ENCODE measurements at places on chromosomes 6 and 20. TPM values are rescaled to one million over a fixed set of nuclear protein-coding genes. Genes with fewer than 3 reads are reported as not detected.
A peak's percentile ranks its signal among the peaks of the same experiment; 100 is the strongest.

DNA sequence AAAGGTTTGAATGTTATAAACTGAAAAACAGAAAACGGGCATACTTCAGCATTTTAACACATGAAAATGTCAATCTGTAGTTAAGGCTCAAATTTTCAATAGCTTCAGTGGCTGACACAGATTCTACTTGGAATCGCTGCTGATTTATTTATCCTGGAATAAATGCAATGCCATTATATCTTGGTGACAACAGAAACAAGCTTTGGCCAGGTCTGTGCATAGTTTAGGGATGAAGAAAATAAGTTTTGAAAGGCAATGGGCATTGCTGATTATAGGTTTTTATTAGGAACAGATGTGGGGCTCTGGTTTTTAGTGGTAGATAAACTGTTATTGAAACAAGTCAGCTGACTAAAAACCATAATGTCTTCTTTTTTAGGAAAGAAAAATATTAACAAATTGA lies 96.8 kb upstream of the SOX4 start:
- no peak for DNase-seq

MCHR2 gene
- total RNA-seq, result not detected

- no peak for DNase-seq
These were observed 90.0 kb upstream of the HMGCLL1 start for GRCh38 chr6:55669028-55669427.

FRK gene
- total RNA-seq, result 12.6 TPM

GRCh38 chr6:89321131-89321970 lies 6.3 kb upstream of the GABRR2 start:
- no peak for DNase-seq

- no peak for DNase-seq
These were observed 8.8 kb downstream of the RANBP9 start for GRCh38 chr6:13702809-13703302.

DNA sequence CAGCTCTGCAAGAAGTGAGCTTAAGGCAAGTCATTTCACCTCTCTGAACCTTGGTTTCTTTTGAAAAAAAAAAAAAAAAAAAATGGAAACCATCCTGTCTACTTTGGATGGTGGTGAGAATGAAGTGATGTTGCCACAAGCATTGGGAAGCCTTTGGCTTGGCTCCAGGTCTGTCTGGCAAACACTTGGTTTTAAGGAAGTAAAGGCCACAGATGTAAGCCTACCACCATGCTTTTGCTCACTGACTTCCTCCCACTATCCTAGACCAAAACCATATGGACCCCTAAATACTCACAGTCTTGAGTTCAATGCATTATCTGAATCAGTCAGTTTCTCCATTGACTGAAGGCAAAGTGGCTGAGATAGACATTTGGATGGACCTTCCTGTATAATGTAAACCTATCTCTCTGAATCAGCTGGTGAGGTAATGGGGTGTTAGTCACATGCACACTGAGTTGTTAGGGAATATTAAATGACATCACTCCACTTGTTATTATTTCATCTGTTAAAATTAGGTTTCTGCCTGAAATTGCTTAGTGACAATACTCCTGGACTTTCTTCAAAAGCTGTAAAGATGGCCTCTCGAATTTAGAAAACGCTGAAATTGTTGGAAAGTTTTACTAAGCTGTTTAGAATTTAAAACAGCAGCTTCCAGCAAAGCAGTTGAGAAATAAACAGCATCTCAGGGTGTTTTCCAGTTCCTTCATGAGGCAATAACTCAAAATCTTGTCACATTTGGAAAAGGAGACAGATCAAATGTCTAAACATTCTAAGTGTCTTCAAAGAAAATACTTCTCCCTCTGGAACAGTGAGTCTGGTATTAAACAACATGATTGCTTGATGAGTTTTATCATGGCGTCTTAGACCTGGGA lies 833.5 kb downstream of the DHX35 start:
- DNase-seq, result no peak

GRCh38 chr20:10673176-10673841 lies 490 bp downstream of the JAG1 start:
- DNase-seq, result peak; percentile 57

- DNase-seq, result no peak
These were observed 442.4 kb upstream of the SOX4 start for GRCh38 chr6:21151119-21151518.

DNA sequence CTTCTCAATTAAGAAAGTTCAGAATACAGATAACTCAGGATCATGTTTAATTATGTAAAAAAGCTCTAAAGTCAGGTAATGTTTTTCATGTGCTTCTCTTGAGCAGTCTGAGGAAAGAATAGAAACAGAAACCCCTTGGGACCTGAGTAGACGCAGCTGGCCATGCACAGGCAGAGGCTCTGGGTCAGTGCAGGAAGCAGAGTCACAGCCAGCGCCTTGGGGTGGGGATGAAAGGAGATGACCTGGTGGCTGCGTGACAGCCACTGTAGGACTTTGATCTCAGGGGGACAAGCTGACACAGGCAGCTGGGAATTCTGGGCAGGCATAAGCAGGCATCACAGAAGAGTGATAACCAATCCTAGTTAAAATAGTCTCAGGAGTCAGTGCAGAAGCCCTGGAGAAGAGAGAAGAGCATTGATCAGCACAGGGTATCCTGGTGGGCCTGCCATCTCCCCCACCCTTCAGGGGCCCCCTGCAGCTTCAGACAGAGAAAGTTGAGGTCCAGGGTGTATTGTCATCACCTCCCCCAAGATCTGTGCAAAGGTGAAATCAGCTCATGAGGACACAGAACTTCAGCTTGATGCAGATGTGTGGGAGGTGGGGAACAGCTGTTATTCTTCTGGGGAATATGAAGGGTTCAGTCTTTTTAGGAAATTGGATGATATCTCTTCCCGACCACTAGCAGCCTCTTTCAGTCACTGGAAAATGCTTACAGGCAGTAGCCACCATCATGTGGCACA lies 6.4 kb downstream of the HLA-DQB1 start:
- no peak for DNase-seq

DNA sequence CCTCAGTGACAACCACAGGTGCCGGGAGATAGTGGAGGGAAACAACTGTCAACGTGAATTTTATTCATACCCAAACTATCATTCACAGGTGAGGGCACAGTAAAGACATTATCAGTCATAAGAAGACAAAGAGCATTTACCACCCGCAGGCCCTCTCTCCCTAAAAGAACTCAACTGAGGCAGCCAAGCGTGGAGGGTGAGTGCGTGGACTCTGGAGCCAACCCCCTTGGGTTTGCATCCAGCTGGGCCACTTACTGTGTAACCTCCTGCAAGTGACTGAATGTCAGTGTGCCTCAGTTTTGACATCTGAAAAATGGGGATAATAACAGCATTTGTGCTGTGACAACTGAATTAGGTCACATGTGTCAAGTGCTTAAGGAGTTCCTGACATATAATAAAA lies 70.6 kb upstream of the KCNK16 start:
- DNase-seq, result no peak
